Left lobe of liver (tissue), 2 donors: ENCODE measurements at places on chromosomes 13 and 19. TPM values are rescaled to one million over a fixed set of nuclear protein-coding genes. Genes with fewer than 3 reads are reported as not detected.

- no peak for DNase-seq
These were observed 17.9 kb downstream of the TFDP1 start for GRCh38 chr13:113602291-113602988.

Gene FFAR2
- total RNA-seq: not detected

DNA sequence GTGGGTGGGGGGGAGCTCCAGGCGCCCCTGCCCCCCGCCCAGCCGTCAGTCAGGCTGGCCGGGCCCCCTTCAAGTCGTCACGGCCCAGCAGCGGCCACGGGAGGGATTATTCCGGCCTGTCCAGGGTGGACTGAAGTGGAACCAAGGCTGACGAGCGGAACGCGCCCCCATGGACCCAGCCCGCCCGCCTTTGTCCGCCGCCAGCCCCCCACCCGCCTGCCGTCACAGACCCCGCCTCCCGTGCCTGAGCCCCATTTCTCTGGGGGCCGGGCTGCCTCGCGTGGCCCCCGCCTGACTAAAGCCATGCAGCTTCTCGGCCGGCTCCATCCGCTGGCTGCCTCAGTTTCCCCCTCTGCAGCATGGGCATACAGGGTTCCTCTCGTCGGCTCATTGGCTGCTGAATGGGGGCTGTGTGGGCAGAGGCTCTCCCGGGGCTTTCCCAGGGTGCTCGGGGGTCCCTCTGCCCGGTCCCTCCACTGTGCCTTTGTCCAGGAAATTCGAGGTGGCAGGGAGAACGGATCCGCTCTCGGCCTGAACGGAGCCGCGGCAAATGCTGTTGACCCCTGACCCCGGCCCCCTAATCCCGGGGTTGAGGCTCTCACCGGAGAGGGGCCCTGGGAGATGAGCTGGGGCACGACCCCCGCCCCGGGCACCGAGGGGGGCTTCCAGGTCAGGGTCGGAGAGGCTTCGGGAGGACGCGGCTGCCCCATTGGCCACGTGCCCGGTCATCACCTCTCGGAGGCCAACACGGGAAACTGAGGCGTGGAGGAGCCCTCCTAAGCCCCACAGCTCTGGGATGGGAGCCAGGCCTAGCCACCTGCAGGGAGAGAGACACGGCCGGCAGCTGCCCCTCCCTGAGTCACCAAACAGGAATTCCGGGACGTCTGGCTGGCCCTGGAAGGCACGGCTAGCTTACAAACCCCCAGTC lies 27.4 kb downstream of the EFNA2 start:
- DNase-seq: no peak

DNA sequence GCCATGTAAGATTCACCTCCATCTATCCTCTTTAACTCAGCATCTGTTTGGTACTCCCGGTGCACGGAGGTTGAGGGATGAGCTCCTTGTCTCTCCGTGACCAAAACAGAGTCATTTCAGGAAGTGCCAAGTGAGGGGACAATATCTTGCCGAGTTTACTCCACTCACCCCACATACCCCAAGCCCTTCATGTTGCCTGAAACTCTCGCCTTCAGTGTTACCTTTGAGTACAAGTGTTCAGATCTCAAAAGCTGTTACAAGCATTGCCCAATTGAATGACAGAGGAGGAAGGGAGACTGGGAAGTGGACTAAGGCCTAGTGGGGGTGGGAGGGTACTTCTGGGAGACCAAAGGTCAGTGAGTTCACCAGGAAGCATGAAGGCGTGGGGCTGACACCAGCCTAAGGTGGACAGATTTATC lies 6.0 kb upstream of the SIGLEC12 start:
- DNase-seq: no peak

Gene AMH
- total RNA-seq: 0.93 TPM

DNA sequence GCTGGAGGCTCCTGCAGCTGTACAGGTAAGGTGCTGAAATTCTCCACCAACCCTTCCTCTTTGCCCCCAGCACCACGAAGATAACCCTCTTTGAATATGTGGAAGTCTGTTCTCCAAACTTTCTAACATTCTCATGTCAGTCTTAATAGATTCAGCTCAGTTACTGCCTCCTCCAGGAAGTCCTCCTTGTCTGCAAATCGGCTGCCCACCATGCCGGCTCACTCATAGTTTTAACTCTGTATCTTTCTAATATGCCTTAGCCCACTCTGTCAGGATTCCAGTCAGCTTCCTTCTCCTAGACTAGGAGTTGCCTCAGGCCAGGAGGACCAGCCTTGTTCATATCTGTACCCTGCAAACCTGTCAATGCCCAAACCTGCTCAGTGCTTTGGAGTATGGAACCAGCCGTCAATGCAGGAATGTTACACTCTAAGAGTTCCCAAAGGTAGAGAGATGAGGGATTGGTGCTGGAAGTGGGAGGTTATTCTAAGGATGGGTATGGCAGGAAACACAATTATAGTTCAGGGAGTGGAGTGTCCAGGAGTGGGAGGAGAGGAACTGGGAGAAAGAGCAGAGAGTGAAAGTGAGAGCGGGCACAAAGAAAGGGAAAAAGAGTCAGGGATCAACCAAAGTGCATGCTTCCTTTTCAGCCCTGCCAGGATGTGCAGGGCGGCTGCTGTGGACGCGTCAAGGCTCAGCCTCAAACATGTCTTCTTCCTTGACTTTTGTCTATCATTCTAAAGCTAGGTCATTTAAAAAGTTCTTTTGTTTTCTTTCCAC lies 38.0 kb upstream of the ALOX5AP start:
- no peak for DNase-seq

DNA sequence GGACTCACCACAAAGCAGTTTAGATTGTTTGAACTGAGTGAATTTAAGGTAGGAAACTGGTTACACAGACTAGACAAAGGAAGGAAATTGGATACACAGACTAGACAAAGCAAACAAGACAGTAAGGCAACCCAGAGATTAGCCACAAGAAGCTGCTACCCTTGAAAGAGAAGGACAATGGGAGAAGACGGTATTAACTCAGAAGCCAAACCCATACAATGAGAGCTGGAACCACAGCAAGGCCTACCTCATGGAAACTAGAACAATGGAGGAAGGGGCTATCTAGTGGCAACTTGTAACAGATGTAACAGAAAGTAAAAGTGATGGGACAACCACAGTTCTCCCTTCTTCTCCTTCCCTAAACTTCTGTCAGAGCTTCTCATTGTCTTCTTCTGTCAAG lies 410.9 kb upstream of the SPRY2 start:
- DNase-seq: no peak

- no peak for DNase-seq
These were observed 209.2 kb downstream of the KCTD12 start for GRCh38 chr13:76677043-76677442.

Gene PCDH20
- 0.73 TPM for total RNA-seq

- DNase-seq: no peak
These were observed 340.6 kb downstream of the TEX29 start for GRCh38 chr13:111661052-111661451.
